Activated CD4-positive, alpha-beta T cell treated with anti-CD3 and anti-CD28 coated beads, Interleukin-2, amount 10 ng/mL, durations not matched to agents 24 days and 14 days (primary cell): ENCODE measurements at places on chromosomes 11 and 22.

GRCh38 chr22:50713008-50713385 is 25.0 kb upstream of the ACR start:
- DNase-seq = no peak

- no peak for DNase-seq
Observed at GRCh38 chr11:126598344-126599216, 243.1 kb downstream of the ST3GAL4 start.

DNA sequence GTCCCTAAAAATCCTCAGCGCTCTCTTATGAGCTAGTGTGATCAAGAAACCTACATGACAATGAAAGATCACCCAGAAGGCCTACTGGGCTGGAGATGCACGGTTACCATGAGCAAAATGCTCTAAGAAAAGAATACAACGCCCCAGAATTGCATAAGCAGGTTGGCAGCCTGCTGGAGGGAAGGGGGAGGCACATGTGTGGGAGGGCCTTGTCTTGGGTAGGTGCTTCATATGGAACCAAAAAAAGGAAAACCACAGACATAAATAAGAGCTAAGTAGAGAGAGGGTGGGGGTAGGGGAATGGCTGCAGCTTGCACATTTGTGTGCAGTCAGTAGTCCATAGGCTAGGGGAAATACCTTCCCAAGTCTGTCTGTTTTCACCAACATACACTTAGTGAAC is 2.8 kb downstream of the SIAE start:
- peak; percentile 77 for DNase-seq

DNA sequence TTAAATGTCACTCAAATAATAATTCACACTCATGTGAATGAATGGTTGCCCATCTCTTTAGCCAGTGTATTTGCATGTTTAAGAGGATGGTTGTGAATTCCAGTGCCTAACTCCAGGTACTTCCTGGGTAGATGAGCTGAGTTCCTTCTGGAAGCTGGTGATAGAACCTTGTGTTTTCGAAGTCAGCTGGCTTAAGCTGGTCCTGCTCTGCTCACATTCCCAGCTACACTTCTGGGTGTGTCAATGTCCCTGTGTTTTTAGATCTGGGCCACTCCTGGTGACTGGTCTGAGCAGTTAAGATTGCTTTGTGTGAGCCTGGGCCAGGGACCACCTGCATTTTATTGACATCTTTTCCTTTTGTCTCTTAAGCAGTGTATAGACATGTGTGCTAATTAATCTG is 10.6 kb downstream of the TEAD1 start:
- DNase-seq = no peak

DNA sequence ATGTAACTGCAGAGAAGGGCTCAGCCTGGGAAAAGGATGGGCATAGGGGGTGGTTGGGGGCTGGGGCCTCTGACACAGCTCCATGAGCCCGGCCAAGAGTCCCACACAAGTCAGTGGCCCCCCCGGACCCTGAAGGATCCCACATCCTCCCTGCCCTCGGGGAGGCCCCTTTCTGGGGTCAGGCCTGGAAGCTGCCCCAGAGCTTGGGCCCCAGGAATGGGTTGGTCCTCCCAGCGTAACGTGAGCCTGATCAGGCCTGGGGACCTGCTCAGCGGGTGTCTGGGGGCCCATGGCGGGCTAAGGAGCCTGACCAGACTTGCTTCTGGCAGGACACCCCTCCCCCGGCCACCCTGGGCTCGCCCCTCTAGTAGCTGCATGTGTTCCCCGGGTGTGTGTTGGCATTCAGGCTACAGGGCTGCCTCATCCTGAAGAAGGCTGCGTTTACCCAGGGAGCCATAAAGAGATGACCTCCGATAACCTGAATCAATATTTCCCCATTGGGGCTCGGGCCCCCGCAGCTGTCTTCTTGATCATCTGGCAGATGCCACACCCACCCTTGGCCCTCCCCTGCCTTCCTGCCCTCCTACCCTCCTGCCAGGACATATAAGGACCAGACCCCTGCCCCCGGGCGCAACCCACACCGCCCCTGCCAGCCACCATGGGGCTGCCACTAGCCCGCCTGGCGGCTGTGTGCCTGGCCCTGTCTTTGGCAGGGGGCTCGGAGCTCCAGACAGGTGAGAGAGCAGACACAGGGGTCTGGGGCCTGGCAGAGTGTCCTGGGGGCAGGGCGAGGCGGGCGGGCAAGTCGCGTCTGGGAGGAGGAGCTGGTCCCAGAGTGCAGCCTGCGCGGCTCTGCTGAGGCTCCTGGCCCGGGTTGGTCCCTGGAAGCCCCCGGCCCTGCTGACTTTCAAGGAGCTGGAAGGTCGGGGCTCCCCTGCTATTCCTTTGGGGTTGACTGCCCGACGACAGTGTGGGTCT is at the start of gene MUC2:
MUC2 (plus strand) TSS at position 631 of the 978 bp plus-strand sequence.
- no peak for DNase-seq
